GM12878 (cell line): ENCODE measurements at places on chromosomes 7 and 10. TPM values are rescaled to one million over a fixed set of nuclear protein-coding genes. Genes with fewer than 3 reads are reported as not detected.

GRCh38 chr7:87027900-87028299 is 31.6 kb downstream of the ELAPOR2 start:
- H3K36me3 ChIP-seq = no peaks in the 10 kb centered on the region
- DNase-seq = peak; percentile 24
- peak overlapping the region; percentile 48; the same call in 1 of the 2 replicates for H3K27ac ChIP-seq
- no peaks in the 10 kb centered on the region for H3K27me3 ChIP-seq

GRCh38 chr10:24884793-24885192 is 67.6 kb downstream of the PRTFDC1 start:
- peaks cover 3% of the 10 kb centered on the region; the same call in 1 of the 2 replicates for H3K4me1 ChIP-seq
- no peaks in the 10 kb centered on the region for H3K36me3 ChIP-seq
- H3K4me3 ChIP-seq = no peak overlapping the region
- H3K27me3 ChIP-seq = no peaks in the 10 kb centered on the region
- no peak for DNase-seq
- no peak overlapping the region for H3K27ac ChIP-seq

DNA sequence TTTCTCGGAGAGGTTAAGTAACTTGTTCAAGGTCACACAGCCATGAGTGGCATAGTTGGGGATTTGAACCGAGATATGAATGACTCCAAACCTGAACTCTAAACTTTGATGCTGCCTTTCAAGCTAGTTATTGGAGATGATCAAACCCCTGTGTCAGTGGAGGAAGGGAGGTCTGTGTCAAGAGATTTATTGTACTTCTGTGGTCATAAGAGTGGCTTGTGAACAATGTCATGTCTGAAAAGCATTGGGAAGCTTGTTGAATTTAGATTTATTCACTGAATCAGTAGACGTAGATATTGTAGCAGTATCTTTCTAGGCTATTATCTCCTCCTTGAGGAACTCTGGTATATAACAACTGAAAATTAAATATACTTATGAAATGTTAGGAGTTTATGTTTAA is 27.3 kb downstream of the SNX10 start:
- H3K27ac ChIP-seq = no peak overlapping the region
- H3K36me3 ChIP-seq = peaks cover 2% of the 10 kb centered on the region
- H3K27me3 ChIP-seq = no peaks in the 10 kb centered on the region

DNA sequence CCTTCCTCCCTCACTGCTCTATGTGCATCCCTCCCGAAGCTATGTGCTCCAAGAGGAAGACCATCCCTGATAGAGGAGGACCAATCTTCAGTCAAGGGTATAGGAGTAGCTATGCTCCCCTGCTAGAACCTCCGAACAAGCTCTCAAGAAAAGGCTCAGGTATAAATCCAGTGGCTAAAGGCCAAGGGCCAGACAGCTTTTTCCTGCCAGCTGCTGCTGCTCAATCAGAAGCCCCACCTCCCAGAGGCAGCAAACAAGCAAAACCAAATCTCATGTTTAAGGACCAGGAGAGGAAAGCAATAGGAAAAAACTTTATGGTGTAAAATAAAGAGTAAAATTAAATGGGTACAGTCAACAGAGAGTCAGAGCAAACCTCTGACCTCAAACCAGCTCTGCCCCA is 187.2 kb downstream of the FGFR2 start:
- H3K4me3 ChIP-seq = no peak overlapping the region
- no peaks in the 10 kb centered on the region for H3K27me3 ChIP-seq
- DNase-seq = no peak
- H3K36me3 ChIP-seq = no peaks in the 10 kb centered on the region

DNA sequence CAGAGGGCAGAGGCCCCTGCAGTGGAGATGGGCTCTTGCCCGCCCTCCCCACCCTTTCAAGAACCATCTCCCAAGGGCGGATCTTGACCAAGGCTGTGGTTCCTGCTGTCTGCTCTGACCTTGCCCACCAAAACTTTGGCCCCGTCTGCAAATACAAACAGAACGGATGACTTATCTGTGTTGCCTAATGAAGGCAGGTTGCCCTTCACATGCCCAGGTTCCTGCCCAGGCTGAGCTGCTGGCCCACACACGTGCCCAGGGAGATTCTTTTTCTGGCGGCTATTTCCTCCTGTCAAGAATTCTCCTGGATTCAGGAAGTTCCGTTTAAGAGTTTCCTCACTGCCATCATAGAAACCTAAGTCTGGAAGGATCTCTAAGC is 78.3 kb downstream of the PROSER2 start:
- no peak overlapping the region for H3K27ac ChIP-seq
- no peak overlapping the region for H3K4me3 ChIP-seq
- no peaks in the 10 kb centered on the region for H3K27me3 ChIP-seq
- H3K4me1 ChIP-seq = no peaks in the 10 kb centered on the region

DNA sequence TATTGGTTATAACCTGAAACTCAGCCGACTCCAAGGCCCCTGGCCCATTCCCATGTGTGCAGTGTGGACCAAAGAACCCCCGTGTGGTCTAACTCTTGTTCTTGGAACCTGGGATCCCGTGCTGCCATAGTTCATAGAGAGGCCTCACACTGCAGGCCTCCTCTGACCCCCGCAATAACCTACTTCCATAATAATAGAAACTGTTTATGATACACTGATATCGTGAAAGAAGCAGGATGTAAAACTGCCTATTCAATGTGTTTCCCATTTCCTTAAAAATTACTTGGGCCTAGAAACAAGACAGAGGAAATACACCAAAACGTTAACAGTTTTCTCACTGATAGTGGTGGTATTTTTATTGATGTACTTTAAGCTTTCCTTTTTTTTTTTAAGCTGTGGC is 109.2 kb upstream of the KDM7A start:
- H3K4me1 ChIP-seq = no peaks in the 10 kb centered on the region
- no peaks in the 10 kb centered on the region for H3K36me3 ChIP-seq
- DNase-seq = no peak
- no peak overlapping the region for H3K27ac ChIP-seq
- H3K4me3 ChIP-seq = no peak overlapping the region
- no peaks in the 10 kb centered on the region; the same call in 1 of the 2 replicates for H3K27me3 ChIP-seq

- no peaks in the 10 kb centered on the region for H3K27me3 ChIP-seq
- no peak overlapping the region for H3K4me3 ChIP-seq
- no peak overlapping the region for H3K27ac ChIP-seq
- no peak for DNase-seq
Observed at GRCh38 chr10:55203319-55203718, 402.3 kb upstream of the PCDH15 start.

- H3K4me3 ChIP-seq = no peak overlapping the region
- peaks cover 18% of the 10 kb centered on the region for H3K4me1 ChIP-seq
- DNase-seq = no peak
- no peaks in the 10 kb centered on the region for H3K36me3 ChIP-seq
Observed at GRCh38 chr10:124745673-124746072, 1.5 kb upstream of the FAM53B start.

DNA sequence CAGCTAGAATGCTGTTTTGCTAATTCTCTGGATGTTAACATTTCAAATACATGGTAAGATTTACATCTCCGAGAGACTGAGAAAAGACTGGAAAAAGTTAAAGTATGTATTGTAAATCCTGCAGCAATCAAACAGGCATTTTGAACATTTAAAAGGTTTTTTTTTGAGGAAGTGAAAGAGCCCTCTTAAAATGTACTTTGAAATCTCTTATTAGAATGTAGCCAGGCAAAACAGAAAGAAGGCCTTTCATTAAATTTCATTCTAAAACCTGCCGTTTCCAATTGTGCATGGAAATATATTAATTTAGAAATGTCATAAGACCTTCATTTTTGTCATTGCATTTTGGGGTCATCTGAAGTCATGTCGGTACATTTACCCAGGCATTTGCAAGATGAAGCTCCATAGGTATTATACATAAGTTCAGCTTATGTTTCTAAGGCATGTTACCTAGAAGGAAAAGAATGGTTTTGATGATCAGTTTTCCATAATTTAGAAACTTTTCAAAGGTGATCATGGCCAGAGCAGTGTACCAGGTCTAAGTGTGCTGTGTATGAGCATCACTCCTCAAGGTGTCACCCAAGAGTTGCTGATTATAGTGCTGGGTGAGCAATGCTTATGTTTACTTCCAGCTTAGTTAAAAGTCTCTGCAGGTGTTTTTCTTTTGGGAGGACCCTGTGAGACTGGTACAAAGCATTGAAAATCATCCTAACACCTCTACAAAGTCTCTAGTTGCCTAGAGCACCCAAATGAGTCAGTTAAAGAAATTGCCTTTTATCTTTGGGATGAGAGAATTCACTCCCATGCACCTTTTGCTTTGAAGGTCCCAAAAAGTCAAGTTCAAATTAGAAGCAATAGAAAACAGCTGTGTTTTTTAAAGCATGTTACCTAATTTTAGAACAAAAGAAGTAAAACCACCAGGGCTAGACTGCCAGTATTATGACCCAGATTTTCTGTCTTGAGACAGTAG is 7.1 kb downstream of the ZNF736 start:
- no peak for DNase-seq
- H3K4me1 ChIP-seq = no peaks in the 10 kb centered on the region
- peaks cover under 1% of the 10 kb centered on the region; the same call in 1 of the 2 replicates for H3K36me3 ChIP-seq
- no peaks in the 10 kb centered on the region for H3K27me3 ChIP-seq
- no peak overlapping the region for H3K27ac ChIP-seq
- no peak overlapping the region for H3K4me3 ChIP-seq

- no peak overlapping the region for H3K27ac ChIP-seq
- peaks cover 2% of the 10 kb centered on the region for H3K27me3 ChIP-seq
- no peak for DNase-seq
- no peaks in the 10 kb centered on the region for H3K36me3 ChIP-seq
- H3K4me1 ChIP-seq = no peaks in the 10 kb centered on the region
Observed at GRCh38 chr7:16650266-16650665, 4.3 kb downstream of the BZW2 start.

C10orf143 gene
- 2.5 and 2.8 TPM in 2 replicates for total RNA-seq

RBM48 gene
- total RNA-seq = 8.5 and 8.6 TPM in 2 replicates

METTL27 gene
- total RNA-seq = 0.80 and 1.7 TPM in 2 replicates
